ENCODE measurements at places on chromosomes 7 and 10.
A peak's percentile ranks its signal among the peaks of the same experiment; 100 is the strongest.

GRCh38 chr7:17492437-17492836 is 194.0 kb downstream of the AHR start:
- no peak for DNase-seq

- DNase-seq, result no peak
These were observed 9.0 kb downstream of the IQCE start for GRCh38 chr7:2567679-2568278.

- DNase-seq, result no peak
These were observed 220.9 kb upstream of the PPP2R2D start for GRCh38 chr10:131679926-131680325.

GRCh38 chr10:17512341-17513001 is 58.1 kb upstream of the ST8SIA6 start:
- peak; percentile 88 for DNase-seq

DNA sequence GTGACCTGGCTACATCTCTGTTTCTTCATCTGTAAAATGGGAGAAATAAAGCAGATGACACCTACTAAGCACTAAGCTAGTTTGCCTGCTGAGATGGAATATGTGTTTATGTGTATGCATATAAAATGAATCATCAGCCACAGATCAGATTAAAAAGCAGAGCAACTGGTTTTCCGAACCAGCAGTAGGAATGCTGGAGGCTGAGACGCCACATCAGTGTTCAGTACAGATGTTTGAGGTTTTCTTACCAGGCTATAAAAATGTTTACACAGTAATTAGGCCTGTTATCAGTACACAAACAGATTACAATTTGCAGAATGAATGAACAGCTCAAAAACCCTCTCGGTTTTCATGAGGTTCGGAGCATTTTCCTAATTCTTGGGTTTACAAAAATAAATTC is 85.8 kb downstream of the CALN1 start:
- no peak for DNase-seq

GRCh38 chr10:1504286-1504685 is 233.0 kb downstream of the ADARB2 start:
- no peak for DNase-seq

DNA sequence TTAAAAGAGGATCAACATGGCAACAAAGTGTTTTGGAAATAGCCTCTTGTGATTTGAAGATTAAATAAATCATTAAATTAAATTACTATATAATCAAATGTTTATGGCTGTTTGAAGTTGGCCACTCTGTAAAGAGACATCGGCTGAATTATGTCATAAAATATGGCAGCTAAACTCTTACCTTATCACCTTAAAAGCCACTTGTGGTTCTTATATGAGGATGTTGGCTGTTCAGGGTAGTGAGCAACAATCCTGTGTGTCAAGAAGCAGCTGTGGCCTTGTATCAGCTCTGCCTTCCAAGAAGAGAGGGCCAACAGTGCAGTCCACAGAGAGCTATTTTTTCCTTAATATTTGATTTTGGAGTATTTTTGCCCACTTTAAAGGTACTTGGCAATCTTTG is 113.4 kb upstream of the CDK6 start:
- no peak for DNase-seq

GRCh38 chr7:45052011-45052410 is 36.8 kb downstream of the NACAD start:
- DNase-seq, result no peak

DNA sequence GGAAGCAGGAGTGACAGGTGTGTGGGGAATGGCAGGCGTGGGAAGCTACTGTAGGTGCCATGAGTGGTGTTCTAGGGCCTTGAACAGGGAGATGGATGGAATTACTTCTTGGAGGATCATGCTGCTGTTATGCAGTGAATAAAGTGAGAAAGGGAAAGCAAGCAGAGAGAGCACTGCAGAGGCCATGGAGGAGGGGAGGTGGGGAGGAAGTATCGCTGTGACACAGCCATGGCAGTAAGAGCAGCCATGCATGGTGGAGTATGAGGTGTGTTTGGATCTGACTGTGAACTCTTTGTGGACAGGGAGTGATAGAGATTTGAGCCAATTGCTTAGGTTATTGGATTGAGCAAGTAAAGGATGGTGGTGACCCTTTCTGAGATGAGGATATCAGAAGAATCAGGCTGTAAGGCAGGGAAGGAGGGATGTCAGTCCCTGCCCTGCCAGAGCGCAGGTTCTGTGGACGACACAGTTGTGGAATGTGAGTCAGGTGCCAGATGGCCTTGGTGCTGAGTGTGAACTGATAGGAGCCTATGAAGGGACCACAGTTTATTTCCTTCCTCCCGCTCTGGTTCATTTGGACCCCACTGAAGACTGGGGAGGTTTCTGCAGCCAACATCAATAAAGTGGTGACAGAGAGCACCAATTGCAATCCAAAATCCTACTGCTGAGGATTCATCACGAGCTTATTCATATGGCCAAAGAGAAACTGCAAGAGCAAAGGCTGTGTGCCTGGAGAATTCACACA is 105.5 kb upstream of the TMEM72 start:
- no peak for DNase-seq

GRCh38 chr7:3065724-3066143 is 22.1 kb upstream of the CARD11 start:
- peak; percentile 15 for DNase-seq

DNA sequence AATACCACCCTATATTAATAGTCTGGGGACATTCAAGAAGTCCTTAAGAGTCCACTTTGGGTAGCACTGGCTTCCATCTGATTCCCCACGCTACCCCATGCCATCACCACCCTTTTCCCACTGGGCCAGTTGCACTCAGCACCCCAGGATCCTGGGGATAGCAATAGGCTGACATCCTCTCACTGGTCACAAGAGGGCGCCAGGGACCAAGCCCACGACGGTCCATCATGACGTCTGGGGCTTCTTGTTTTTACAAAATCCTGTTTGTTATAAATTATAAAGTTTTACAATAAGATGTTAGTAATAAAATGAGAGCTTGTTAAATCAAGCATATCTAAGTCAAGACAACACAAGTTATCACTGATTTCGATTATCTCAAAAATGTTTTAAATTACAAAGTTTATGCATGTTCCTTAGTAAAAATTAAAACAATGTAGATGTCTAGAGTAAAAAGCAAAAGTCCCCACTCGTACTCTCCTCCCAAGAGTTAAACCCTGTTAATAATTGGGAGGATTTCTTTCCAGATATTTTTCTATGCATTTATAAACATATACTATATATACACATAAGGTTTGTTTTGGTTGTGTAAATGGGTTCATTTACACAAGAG is 15.4 kb downstream of the GPNMB start:
- DNase-seq, result peak; percentile 36

DNA sequence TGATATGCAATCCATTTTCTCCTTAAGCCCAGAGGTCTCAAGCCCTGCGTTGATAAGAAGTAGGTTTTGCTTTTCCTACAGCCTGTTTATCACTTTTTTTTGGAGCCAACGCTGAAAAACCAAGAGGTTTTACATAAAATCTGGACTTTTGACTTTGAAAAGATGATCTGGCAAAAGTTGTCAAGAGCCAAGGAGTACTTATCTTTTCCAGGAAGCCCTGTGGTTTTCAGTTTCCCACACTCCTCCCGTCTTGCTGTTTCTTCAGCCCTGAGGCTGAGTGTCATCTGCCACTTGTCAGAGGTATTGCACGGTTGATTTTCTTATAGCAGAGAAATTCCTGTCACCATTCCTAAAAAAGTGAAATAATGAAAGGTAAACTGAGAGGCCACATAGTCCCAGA is 108.7 kb downstream of the TYW1 start:
- DNase-seq, result no peak

GRCh38 chr10:77687621-77688020 is 50.0 kb upstream of the KCNMA1 start:
- DNase-seq, result no peak

DNA sequence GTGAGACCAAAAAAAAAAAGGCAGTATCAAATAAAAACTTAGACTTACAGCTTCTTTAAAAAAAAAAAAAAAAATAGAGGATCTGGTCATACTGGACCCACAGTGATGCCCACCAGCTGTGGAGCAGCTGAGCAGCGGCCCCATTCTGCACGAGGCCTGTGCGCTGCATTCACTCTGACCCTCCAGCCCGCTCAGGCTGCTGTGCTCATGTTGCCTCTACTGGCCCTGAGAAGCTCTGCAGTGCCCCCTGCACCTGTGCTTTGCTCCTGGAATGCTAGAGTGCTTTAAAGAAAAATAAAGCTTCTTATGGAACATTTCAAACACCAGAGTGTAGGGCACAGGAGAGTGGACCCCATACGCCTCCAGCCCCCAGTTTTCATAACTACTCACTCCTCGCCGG is 33.2 kb downstream of the TMEM120A start:
- DNase-seq, result no peak

GRCh38 chr7:13179775-13180523 is 492.5 kb downstream of the ARL4A start:
- no peak for DNase-seq

DNA sequence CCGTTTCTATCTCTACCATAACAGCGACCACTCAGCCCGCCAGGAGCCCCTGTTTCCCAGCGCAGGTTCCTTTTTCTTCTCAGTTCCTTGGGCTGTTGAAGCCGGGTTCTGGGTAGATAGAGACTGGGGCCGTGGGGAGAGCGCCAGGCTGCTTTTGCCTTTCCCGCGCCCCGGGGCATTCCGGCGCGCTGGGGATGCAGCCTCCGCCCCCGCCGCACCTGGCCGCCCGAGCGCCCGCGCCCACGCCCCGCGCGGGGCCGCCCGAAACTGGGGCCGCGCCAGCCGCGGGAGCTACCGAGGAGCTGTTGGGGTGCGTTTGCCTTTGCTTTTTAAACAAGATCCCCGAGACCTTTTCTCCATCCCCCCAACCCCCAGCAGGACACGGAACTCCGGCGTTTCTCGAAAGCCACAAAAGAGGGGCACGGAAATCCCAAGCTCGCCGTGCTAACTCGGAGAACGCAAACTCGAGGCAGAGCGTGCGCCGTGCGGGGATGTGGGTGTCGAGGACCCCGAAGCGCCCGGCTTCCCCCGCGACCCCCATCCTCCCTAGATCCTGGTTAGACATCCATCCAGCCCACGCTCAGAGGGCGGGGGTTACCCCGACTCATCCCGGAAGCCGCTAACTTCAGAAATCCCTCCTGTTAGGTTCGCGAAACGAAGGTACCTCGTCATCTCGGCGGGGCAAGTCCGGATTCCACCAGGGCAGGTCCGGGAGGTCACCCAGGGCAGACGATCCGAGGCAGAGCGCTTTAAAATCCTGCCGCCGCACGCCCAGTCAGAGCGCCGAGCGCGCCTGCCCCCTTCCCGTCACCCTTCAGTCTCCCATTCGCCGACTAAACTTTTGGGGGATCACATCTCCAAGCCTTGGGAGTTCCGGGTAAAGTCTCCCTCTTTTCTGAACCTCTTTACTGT is 1.0 kb downstream of the GRM8 start:
- no peak for DNase-seq

DNA sequence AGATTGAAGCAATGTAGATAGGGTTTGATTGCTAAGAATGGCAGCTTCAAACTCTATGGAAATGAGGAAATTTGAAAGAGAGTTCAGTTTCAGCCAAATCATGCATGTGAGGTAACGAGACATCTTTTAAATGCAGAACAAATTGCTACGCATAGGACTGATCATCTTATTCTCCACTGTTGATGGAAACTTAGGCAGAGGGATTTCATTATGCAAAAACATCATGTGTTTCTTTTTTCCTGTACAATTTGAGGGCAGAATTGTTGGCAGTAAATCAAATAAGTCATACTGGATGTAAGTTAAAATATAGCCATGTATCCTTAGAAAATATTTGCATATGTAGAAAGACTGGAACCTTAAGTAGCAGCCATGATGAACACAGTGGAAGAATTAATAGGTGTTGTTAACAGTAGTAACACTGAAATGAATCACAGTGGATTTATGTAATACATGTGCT is 327.4 kb downstream of the CDK14 start:
- DNase-seq, result no peak

DNA sequence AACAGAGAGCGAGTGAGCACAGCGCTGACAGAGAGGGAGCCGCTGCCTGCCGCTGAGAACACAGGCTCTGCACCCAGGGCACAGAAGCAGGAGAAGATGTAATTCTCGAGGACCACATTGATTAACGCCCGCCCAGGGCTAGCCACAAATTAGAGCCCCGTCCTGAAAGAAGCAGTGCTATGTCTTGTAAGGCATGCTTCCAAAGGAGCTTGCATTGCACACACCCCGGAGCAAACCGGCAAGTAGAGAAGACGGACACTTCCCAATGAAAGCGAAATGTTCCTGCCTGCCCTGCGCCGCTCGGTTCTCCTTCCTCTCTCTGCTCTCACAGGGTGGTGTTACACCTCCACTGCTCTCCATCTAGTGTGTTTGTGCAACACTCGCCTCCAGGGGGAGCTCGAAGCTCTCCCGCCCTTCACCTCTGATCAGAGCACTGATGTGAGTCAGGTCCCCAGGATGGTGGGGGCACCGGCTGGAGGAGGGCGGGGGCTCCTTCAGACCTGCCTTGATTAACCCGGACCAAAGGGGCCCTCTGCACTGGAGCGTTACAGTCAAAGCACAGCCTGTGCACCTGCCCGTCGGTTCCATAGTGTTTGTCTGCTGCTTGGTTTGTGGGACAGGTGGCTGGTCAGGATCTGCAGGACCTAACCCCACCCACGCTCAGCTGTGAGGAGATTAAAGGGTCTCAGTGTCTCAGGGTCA is 316.5 kb downstream of the ADARB2 start:
- DNase-seq, result peak; percentile 43
